Cortex of kidney (tissue), 1 donor: ENCODE measurements at places on chromosomes 6 and 20.

- no peak for DNase-seq
These were observed 8.5 kb upstream of the PACSIN1 start for GRCh38 chr6:34457382-34457741.

DNA sequence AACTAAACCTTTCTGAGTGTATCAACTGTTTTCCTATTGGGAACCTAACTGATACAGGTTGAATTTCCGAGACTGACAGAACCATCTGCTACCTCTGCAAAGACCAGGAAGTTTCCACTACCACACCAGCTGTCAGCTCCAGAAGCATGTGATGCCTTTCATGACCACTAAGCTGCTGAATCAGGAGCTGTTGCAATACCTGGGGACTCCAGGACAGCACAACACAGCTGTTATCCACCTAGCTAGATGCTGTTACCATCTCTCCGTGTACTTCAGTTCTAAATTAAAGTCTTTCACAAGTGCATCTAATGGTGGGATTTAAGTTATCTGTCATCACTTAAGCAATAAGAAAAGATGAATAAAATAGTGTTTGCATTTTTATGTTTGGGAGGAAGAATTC is 158.2 kb upstream of the IMPG1 start:
- DNase-seq = no peak

DNA sequence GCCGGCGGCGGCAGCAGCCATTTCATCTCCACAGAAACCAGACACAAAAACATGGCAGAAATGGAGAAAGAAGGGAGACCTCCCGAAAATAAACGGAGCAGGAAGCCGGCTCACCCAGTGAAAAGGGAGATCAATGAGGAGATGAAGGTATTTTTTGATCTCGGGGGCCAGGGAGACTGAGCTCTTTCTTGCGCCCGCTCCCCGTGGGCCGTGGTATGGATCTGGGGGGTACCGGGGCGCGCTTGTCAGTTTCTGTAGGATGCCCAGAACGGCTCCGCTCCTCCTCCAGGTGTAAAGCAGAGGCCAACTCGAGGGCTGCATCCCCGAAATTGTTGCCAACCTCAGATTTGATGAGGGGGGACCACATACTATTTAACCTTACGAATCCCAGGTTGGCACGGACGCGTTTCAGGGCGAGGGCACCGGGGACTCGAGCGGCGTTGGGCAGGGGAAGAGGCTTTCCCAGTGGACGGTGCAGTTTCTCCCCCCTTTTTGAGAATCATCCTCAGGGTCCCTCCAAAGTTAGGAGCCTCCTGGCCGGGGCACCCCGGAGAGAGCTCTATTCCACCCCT is 735 bp downstream of the SOBP start:
- DNase-seq = no peak

DNA sequence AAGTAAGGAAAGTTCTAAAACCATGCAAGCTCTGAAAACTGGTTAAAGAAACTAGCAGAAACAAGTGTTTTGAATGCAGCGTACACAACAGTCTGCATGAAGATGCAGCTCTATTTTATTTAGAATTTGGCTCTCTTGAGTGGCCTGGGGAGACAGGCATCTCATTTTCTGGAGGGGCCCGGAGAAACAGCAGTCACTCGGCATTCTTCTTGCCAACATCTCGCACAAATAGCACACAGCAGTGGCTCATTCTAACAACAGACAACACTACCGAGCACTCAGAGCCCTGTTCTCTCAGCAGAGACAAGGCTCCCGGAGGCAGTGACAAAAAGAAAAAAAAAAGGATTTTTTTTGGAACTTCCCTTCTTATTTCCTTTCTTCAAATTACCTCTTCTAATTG is 108.5 kb upstream of the STMND1 start:
- no peak for DNase-seq

DNA sequence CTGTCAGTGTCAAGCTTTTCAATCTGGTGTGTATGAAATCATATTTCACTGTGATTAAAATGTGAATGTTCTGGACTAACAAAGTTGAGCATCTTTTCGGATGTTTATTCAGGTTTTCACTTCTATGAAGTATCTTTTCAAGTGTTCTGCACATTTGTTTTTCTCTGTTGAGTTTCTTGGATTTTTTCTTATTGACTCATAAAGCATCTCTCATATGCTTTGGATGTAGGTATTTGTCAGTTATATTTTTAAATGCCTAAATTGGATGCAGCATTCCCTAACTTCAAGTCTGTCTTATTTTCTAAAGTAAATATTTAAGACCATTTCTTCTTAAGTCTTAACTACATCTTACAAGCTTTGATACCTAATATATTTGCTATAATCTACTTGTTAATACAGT is 398.0 kb downstream of the PLCB1 start:
- DNase-seq = no peak

GRCh38 chr6:3841711-3842565 is 7.2 kb upstream of the FAM50B start:
- no peak for DNase-seq

DNA sequence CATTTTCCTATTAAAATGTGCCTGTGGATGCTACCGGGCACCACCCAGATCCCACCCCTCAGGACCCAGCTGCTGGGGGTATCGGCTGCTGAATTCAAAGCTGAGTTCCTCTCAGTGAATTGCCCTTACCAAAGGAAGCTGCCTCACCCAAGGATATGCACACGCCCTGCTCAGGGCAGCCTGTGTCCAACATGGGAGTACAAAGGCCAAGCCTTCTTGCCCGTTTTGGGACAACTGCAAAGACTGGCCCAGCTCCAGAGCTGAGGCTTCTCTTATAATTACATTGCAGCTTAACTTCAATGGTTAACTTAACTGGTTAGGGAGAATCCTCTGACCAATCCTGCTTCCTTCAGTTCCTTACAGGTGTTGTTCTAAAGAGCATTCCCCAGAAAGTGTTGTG is 19.8 kb upstream of the FANCE start:
- no peak for DNase-seq

DNA sequence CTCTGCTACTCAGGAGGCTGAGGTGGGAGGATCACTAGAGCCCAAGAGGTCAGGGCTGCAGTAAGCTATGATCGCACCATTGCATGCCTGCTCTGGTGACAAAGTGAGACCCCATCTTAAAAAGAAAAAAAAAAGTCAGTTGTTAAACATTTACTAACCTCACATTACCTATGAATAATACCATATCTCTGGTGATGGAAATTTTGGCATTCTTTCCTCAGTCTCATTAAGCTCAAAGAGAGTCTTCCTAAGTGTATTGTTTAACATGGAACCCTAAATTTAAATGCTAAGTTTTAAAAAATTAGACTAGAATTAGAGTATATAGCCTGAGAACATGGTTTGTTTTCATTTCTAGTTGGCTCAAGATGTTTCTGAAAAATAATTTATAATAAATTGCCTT is 11.3 kb upstream of the BFSP1 start:
- DNase-seq = no peak

DNA sequence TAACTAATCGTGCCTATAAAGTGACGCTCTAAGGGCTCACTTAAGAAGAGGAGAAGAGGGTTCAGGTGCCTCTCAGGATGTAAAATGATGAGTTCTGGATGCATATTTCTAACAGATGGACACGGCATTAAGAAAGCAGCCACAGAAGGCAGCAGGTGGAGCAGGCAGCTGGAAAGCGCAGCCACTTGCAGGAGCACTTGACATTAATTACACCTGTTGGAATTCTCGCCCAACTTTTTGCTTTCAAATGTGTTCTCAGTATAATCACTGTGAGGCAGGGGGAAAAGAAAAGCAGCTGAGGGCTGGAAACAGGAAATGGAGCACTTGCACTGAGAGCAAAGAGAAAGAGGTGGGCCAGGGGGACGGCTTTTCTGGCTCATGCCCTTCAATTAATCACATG is 164.2 kb downstream of the NKAIN2 start:
- DNase-seq = no peak

GRCh38 chr6:26394289-26394688 is 7.8 kb upstream of the BTN3A1 start:
- no peak for DNase-seq

DNA sequence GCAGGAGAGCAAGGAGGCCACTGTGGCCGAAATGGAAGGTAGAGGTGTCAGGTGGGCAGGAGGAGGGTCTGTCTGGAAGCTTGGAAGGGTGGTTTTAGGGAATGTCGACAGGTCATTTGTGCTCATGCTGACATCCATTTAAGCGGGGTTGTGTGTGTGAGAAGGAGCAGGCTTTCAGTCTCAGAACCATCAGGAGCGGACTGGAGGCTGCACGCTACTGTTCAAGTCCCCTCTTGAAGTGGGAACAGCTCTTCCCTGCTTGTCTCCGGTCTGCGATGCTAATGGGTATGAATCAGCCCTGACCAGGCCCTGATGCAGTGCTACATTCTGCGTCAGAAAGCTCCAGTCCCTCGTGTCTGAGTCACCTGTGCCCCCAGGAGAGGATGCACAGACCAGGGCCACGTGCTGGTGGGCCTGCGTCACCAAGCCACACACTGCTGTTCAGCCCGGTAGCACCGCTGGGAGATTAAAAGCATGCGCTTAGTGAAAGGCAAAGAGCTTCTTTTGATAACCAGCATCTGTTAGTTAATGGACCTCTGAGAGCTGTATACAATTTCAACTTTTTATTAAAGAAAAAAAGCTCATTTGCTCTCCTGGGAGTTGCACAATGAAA is 58.0 kb downstream of the APCDD1L start:
- no peak for DNase-seq

- DNase-seq = no peak
These were observed 868 bp downstream of the LTV1 start for GRCh38 chr6:143844006-143844405.

DNA sequence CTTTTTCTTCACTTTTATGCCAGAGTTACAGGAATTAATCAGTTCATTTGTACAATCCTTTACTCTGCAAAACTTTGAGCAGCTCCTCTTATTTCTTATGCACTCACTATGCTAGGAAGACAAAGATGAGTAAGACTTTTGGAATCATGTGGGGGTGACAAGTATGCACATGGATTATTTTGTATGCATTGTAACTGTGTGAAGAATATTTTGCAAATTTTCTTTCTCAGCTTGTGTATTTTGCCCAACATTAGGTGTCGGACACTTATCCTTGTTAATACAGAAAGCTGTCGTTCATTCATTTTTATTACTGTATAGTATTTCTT is 88.6 kb downstream of the PPP1R14C start:
- no peak for DNase-seq

DNA sequence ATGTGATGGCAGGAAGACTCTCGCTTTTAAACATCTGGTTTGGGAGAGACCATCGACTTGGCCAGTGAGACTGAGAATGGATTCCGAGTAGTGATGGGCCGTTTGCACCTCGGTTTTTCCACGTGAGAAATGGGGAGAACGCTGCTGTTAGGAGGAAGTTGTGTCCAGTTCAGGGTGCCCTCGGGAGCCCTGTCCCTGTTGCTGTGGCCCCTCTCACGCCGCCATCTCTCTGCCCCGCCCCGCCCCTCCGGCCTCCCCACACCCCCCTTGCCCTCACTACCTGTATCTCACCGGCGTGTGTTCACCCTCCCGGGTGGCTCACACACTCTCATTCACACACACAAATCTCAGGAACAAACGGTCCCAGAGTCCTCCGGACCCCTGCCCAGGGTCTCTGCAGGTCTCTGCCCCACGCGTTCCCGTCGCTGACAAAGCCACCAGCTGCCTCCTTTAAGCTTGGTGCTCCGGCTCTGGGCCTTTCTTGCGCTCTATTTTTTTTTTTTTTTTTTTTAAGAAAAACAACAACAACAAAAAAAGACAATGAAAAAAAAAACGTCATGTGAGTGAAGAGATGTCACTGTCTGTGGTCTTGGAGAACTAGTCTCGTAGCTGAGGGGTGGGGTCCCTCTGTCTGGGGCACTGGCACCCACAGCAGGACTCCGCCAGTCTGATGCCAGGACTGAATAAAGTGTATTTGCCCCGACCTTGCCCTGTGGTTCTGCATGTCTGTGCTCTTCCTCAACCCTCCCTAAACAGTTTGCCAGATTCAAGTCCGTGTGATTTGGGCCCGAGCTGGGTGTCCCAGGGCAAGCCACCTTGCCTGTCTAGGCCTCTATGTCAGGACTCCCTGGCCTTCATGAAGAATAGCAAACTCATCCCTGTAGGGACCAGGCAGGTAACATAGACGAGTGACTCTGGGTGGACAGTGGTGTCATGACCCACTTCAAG is 2.9 kb downstream of the SOX12 start:
- no peak for DNase-seq

GRCh38 chr6:10411971-10412460 is 2.9 kb downstream of the TFAP2A start:
- DNase-seq = no peak

GRCh38 chr6:151109361-151109760 is 130.4 kb upstream of the AKAP12 start:
- no peak for DNase-seq

DNA sequence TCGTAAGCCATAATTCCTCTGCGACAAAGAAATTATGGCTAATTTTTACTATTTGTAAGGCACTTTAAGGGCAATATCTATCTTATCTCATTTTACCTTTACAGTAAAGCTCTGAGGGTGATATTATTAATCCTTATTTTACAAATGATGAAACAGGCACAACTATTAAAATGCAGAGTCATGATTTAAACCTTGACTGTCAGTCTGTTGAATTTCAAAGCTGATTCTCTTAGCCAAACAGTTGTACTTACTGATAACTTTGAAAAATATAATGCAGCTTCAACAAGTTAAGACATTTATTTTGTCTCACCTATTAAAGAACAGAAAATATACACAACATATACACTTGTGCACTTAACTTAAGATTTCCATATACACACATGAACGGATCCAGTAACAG is 88.2 kb downstream of the SMPDL3A start:
- DNase-seq = no peak

- no peak for DNase-seq
These were observed 69.7 kb upstream of the SIRPA start for GRCh38 chr20:1825507-1825906.

- DNase-seq = no peak
These were observed 81.5 kb downstream of the MAP7 start for GRCh38 chr6:136468711-136469110.

DNA sequence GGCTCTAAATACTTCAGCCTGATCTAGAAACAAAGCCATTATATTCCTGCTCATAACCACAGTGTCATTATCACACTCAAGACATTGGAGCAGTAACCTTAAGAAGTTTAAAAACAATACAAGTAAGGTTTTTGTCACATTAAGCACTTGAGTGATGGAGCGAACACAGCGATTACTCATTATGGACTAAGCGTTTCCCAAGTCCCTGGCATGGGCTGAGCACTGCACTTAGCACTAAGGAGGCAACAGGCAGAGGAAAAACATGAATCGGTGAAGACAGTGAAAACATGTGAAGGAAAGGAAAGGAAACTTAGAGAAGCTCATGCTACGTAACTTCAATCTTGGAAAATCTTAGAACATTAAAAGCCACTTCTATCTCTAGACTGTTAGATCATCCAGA is 108.7 kb downstream of the SLC24A3 start:
- DNase-seq = no peak

- DNase-seq = no peak
These were observed 7.9 kb downstream of the PTK6 start for GRCh38 chr20:63529180-63529860.

DNA sequence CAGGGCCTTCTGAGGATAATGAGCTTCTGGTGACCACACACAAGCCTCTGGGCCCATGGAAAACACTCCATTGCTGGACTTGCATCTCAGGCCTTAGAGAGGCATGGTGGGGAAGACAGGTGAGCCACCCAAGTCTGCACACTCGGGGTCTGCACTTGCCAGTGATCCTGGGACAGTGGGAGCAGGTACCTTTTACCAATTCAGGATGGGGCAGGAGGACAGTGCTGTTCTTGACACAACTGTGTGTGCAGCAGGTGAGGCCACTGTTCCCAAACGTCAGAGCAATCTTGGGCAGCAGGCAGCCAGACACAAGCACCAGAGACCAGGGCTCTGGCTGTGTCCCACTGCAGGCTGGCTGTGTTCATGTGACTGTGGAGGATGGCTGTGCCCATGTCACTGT is 221.3 kb downstream of the ERMARD start:
- no peak for DNase-seq
